ENCODE measurements at places on chromosomes 3 and 15.

GRCh38 chr3:178686826-178687225 is 150.6 kb downstream of the KCNMB2 start:
- DNase-seq, result no peak

GRCh38 chr3:73024836-73025235 is 28.2 kb downstream of the PPP4R2 start:
- DNase-seq, result no peak

DNA sequence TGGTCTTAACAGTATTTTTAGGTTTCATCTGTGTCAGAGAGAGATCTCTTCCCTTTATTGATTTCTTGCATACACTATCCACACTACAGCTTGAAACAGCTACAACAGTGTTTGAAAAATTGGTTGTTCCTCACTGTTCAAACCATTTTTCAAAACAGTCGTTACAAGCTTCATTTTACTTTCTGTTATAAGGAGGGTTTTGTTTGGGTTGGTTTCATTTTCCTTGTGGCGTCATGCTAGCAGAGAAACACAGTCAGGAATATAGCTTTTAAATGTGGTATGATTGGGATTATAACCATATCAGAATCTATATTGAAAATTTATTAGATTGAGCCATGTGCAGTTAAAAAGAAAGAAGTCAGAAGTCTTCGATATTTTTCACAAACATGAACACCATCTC is 400.6 kb downstream of the ZBTB20 start:
- DNase-seq, result no peak

- DNase-seq, result no peak
Observed at GRCh38 chr3:64381367-64381766, 156.1 kb upstream of the PRICKLE2 start.

GRCh38 chr3:4581920-4582611 is 88.9 kb downstream of the ITPR1 start:
- DNase-seq, result no peak

DNA sequence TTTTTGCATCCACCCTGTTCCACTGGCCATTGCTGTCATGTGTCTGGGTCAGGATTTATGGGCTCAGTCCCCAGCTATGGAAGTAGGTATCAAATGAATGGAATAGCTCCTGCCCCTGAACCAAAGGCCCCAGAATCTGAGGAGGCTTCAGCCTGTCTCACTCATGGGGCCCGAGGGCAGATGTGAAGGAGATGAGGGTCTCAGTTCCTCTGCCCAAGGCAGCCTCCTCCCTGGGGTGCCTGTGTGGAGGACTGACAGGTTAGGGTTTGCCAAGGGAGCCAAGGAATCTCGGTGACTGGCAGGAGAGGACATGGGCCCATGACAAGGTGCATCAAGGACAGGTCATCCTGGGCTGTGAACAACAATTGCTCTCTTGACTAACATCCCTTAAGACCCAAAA is 70.4 kb downstream of the CPN2 start:
- DNase-seq, result no peak

GRCh38 chr15:37053166-37053565 is 47.2 kb downstream of the MEIS2 start:
- peak; percentile 66 for DNase-seq

DNA sequence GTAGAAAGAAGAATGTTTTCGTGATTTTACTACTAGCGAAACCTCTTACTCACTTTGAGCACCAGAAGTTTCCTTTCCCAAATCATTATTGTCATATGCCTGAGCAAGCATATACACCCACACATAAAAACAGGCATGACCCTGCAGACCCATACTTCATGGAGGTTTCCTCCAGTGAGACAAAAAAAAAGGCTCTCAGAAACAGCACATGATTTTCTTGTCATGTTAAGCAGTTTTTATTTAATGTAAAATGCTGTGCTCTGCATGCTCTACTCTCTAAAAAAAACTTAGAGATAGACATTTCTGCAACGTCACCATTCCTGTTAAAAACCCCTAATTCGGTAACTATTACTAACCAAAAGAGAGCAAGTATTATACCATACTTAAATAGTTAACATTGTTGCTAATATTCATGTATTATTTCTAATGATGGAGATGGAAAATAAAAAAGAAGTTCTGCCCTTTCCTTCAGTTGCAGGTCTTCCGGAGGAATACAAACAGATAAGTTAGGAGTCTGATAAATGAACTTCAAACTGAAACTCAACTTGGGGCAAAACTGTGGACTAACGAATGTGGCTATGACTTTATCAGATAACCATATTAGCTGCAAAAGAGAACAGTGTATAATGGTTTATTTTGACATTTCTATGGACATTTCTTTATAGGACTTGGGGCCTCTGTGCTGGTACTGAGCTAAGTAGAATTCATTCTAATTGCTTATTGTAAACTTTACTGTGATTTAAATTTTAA is 15.9 kb downstream of the CD200R1 start:
- DNase-seq, result no peak

DNA sequence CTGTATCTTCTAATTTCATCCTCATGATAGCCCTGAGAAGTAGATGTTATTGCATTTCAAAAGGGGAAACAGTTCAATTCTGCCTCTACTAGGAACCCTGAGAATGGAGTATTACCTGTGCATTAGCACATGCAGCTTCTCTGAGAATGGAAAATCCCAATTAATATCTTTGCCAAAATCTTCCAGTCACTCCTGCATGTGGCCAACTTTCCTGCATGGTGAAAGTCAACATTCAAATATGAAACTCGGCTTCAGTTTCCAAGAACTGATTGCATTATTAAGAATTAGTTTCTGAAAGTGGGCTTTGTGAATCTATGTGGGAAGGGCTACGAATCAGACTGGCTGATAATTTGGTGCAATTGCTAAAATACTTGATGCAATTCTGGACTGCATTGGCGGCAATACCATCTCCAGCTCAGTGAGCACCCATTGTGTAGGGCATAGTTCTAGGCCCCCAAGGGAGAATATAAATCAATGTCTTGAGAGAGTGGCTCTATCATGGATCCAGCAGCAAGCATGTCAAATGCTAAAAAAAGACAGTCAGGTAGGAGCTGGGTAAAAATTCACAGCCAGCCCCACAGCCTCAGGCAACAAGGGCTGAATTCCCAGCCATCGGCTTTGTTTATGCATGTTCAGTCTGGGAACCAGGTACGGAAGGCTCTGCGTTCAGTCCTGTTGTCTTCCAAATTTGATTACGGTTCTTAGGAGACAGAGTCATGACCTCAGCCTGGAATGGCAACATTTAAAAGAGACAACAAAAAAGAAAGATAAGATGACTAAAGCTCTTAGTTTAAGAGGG is 18.8 kb upstream of the BCL6 start:
- no peak for DNase-seq

- DNase-seq, result no peak
Observed at GRCh38 chr15:88894819-88895767, at the start of gene HAPLN3. HAPLN3 (minus strand) TSS chr15:88895544; CDS start chr15:88887298, 8,246 bp downstream.

DNA sequence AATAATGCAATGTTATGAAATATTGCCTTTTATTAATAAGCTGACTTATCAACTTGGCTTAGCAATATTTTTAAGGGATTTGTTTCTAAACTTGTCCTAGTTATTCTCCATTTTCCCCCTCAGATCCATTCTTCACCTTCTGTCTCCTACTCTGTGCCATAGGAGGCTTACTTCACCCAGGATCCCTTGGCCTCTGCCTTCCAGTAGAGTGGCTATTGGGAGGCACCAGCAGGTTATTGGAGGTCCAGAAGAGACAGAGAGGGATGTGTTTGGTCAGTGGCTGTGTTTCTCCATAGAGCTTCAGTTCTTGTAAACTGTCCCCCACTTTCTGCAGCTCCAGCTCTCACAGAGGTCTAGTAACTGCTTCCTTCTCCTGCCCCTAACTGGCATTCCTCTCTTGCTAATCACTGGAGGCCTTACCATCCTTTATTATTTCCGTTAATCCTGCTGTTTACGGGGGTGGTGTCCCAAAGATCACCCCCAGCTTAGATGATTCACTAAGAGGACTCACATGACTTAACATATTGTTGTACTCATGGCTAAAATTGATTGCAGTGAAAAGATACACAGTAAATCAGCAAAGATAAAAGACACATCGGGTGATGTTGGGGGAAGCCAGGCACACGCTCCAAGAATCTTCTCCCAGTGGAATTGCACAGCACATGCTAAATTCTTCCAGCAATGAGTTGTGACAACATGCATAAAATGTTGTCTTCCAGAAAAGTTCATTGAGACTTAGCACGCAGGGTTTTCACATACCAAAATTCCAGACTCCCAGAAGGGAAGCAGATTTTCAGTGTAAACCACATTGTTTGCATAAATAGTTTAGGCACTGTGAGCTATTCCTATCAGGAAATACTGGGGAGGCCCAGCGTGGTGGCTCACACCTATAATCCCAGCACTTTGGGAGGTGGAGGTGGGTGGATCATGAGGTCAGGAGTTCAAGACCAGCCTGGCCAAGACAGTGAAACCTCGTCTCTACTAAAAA is 67.5 kb downstream of the RPL22L1 start:
- peak; percentile 94 for DNase-seq

DNA sequence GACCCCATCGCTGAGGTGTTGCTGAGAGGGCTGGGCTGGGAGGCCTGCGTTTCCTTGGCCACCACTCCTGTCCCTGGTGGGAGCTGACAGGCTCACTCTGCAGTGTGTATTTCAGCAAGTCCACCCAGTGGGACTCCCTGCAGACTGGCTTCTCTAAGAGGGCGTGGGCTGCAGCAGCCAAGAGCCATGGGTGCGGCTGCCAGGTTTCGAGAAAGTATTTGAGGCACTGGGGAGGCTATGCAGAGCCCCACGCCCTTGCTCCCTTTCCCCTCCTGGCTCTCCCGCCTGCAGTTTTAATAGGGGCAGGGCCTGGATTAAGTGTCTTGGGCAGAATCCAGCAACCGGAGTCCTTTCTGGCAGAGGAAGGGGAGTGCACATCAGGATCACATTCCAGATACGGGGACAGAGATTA is 242.1 kb downstream of the THSD4 start:
- DNase-seq, result no peak

DNA sequence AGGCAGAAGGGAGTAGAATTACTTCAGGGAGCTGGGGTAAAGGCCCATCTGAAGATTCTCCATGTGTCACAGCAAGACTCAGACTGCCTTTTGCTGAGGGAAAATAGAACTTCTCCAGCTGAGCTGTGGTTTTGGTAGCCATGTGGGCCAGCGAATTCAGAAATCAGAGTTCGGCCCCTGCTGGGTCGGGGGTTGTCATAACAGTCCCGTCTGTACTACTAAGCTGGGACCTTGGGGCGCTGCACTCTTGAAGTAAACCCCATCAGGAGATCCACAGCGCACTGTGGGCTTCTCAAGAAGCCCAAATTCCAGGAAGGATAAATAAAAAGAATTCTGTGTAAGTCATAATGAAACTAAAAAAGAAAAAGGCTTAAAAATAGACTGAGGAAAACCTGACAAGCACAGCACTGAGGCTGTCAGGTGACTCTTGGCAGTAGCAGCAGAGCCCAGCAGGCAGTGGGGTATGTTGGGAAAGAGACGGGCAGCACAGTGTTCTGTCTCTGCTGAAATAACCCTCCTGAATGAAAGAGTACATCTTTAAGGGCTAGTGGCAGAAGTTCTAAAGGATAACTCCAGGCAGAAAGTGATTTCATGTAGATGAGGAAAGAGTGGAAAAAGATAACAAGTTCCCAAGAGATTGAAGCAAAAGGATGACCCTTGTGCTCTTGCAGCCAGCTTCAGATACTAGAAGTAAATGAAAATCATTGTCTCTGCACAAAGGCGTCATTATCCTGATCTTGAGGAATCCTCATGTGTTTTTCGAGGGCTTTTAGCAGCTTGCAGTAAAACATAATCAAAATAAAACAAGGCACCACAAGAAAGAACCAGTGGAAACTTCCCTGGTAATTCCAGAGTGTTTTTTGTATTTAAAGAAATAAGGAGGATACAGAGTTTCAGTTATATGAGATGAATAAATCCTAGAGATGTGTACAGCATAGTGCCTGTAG is 74.5 kb downstream of the RAB7A start:
- DNase-seq, result no peak

GRCh38 chr15:91116113-91117067 is 16.3 kb downstream of the SV2B start:
- DNase-seq, result peak; percentile 40

DNA sequence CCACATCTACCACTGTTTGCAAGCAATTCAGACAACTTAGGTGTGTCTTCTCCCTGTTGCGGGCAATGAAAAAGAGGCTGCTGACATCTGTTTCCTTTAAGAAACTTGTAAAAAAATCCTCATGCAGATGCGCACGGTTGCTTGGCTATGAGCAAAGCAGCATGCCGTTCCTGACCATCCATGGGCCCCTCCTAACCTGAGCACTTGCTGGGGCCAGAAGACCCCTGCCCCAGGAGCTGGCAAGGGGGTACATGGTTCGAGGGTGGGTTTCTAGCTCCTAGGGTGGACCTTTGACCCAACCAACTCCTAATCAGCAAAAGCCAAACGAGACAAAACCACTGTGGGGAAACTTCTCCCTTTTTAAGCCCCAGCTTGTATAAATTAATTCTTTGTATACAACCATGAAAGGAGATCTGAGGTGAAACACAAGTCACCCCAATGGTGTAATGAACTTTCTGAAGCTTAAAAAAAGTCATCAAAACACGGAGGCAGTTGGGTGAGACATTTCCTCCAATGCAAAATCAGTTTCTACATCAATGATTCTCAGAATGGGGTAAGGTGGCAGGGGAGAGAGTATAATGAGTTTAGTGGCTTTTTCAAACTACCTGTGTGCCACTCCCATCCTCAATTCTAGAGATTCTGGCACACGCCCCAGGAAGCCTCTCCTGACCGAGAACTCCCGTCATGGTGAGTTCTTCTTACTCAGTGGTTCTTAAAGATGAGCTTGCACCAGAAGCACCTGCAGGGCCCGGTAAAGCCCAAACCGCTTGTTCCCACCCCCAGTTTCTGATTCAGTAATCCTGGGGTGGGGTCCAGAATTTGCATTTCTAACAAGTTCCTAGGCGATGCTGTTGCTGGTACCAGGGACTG is 44.1 kb downstream of the CPN2 start:
- DNase-seq, result no peak

- peak; percentile 98 for DNase-seq
Observed at GRCh38 chr15:32688151-32688639, 29.6 kb upstream of the GREM1 start.

- DNase-seq, result no peak
Observed at GRCh38 chr3:107452436-107452835, 70.3 kb upstream of the BBX start.

DNA sequence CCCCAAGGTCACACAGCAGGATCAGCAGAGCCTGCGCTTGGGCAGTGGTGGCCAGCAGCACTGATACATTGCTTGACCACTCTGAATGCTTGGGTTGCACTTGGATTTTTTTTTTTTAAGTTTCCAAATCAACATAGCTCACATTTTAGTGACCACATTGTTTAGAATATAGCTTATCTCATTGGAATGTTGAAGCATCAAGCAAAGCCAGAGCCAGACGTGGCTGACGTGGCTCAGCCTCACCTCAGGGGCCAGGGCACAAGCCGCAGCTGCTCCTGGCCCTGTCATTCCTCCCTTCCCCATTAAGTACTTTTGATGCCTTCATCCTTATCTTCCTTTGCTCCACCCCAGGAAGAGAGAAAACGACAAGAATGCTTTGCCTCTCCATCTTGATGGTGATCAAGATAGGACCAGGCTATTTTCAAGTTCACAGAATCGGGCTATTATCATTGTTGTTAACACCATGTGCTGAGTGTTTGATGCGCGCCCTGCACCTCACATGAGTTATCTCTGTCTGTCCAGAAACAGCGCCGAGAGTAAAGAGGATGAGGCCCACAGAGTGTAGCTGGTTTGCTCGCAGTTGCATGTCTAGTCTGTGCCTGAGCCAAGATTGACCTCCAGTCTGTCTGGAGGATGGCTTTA is 75.8 kb downstream of the AAGAB start:
- peak; percentile 97 for DNase-seq

- DNase-seq, result no peak
Observed at GRCh38 chr3:19645093-19645492, 288.9 kb downstream of the EFHB start.
